ENCODE measurements at places on chromosomes 7 and 10.
A peak's percentile ranks its signal among the peaks of the same experiment; 100 is the strongest.

DNA sequence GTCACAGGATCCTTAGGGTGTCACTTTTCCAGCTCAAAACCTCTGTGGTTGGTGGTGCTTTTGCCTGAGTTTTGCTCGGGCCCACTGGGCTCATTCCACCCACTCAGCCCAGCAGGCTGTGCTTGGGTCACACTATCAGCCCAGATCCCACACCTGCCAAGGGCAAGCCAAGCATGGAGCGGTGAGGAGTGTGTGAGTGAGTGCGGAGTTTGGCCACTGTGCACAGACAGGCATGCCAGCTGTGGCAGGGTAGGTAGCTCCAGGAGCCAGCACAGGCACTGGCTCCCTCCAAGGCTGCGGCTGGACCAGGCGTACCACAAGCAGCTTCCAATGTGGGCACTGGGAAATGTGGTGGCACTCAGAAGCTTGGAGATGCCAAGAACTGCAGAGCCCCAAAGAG, 43.9 kb upstream of the TECTB start:
- DNase-seq: no peak

DNA sequence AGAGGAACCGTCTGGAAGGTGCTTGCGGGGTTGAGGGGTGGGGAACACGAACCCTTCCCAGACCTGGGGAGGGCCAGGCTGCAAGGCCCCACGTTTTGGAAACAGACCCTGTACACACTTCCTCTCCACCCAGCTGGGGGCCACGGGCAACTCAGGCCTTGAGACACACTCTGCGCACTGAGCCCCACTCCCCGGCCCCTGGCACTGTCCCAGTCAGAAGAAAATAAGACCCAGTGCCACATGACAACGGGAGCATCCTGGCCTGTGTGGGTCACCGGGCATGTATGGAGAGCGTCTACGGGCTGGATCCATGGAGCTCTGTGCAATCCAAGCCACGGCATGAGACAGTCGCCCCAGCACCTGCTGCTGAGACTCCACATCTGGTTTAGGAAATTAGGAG, 63.7 kb downstream of the CARD11 start:
- no peak for DNase-seq

DNA sequence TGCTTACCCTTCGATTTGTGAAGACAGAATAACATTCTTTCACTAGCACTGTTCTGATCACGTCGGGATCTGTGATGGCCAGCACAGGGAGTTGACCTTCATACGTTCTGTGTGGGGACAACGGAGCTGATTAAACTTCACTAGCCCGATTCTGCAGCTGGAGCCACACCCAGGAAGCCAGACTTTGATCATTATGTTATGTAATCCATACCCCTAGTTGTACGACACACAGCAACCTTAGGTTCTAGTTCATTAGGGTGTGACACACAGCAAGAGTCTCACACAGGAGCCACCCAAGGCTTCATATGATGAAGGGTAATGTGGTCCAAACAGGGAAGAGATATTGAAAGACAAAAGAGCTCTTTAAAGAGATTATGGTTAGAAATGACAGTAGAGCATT, 7.2 kb downstream of the CYP3A5 start:
- no peak for DNase-seq

GRCh38 chr7:139823959-139824521, 5.0 kb upstream of the TBXAS1 start:
- no peak for DNase-seq

GRCh38 chr10:6148908-6149307, 53.8 kb upstream of the PFKFB3 start:
- DNase-seq: no peak

DNA sequence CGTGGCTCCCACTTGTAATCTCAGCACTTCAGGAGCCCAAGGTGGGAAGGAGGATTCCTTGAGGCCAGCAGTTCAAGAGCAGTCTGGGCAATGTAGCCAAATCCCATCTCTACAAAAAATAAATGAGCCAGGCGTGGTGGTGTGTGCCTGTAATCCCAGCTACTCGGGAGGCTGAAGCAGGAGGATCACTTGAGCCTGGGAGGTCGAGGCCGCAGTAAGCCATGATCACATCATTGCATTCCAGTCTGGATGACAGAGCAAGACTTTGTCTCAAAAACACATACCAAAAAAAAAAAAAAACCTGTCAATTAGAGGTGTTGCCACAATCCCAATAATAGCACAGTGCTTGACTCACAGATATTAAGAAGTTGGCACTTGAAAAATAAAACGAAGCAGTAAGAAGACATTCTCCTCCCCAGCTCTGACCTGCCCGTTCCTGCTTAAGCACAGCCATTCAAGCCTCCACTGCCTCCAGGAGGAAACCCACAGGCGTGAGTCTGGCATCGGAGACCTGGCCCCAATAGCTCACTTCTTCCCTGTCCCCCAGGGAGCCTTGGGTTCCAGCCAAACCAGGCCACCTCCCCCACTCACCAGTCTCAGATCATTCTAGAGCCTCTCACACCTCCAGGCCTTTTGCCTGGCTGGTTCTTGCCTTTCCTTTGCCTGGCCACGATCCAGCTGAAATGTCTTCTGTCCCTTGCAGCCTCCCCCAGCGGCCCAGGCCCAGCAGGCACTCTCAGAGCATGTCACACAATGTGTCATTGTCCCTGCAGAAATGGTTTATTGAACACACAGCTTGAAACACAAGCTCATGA, 45.3 kb upstream of the GTF2I start:
- no peak for DNase-seq

DNA sequence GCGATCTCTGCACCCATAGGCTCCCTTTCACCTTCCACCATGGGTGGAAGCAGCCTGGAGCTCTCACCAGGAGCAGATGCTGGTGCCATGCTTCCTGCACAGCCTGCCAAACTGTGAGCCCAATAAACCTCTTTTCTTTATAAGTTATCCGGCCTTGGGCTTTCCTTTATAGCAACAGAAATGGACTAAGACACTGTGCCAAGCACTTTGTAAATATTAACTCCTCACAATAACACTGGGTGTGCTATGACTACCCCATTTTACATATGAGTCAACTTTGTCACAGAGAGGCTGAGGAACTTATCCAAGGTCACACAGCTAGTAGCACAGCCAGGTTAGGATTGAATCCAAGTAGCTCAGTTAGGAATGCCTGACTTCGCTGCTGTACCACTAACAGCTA, 79.7 kb upstream of the KCNMA1 start:
- DNase-seq: no peak

GRCh38 chr10:49186613-49187012, 1.6 kb downstream of the TMEM273 start:
- no peak for DNase-seq

- DNase-seq: no peak
These were observed 27.7 kb downstream of the PPP2R2D start for GRCh38 chr10:131928248-131929095.

- DNase-seq: peak; percentile 93
These were observed 89.9 kb downstream of the CDH23 start for GRCh38 chr10:71486484-71487114.

- no peak for DNase-seq
These were observed 90.2 kb upstream of the RAB18 start for GRCh38 chr10:27413831-27414348.

DNA sequence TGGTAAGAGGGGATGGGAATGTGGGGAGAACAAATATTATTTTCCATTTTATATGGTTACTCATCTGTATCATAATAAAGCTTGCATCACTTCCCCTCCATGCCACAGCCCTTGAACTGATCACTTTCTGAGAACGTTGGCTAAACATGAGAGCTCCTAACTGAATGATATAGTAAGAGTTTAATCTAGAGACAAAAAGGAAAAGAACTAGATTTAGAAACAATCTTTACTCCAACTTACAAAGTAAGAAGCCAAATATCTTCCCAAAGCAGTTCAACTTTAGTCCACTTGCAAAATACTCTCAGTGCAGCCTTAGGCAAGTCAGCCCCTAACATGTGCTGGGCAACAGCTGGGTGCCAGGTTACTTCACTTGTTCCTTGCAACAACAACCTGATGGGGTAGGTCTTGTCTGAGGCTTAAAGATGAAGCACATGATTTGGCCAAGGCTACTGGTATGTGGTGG, 20.3 kb downstream of the SMURF1 start:
- DNase-seq: no peak

DNA sequence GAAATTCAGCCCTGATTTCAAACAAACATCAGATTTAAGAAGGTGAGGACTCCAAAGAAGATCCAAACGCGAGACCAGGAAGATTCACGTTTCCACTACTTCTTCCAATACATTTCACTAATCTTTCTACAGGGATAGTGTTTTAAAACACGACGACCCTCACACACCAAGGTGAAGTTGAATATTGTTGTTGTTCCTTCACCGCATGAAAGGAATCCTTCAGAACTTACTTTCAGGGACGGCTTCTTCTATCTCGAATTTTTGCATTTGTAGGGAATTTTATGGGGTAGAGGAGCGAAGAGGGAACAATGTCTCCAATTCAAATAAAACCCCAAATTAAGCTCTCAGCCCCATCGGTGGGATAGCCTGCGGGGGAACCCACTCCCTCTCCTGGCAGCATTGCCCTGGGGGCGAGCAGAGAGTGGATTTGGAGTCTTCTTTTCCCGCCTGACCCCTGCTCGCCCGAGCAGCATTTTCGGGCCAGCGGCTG, 1.5 kb upstream of the GATA3 start:
- DNase-seq: no peak

- no peak for DNase-seq
These were observed 36.2 kb downstream of the AGAP4 start for GRCh38 chr10:45811075-45811474.

DNA sequence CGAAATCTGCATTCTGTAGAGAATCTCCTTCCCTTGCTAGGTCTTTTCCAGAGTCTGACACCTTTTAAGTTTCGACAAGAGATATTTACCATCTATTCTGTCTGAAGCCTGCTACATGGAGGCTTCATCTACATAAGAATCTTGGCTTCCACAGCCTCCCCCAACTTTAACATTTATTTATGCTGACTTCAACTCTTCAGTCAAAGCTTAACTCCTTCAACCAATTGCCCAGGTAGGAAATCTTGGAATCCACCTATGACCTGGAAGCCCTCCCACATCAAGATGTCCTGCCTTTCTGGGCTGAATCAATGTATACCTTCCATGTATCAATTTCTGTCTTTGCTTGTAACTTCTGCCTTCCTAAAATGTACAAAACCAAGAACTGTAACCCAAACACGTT, 54.7 kb downstream of the MINPP1 start:
- peak; percentile 9 for DNase-seq

GRCh38 chr7:135186261-135186540, 15.7 kb upstream of the CYREN start:
- DNase-seq: no peak

GRCh38 chr7:84484502-84485079, 290.0 kb upstream of the SEMA3A start:
- DNase-seq: no peak

- DNase-seq: no peak
These were observed 384.0 kb upstream of the ADARB2 start for GRCh38 chr10:2121315-2121714.

DNA sequence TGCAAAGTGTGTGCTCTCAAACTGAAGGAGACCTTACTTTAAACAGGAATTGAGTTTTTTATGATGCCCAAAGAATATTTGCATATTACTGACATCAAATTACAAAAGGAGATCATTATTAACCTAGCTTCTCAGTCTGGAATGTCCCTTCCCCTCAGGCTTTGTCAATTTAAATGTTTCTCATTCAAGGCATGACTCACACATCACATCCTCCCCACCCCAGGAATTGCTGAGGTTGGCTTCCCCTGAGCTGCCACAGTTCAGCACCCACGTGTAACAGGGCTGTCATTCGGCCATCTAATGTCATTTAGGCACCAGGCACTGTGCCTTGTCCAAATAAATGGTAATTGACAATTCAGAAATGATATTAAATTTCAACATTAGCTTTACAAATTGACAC, 305.9 kb upstream of the MGMT start:
- DNase-seq: no peak

DNA sequence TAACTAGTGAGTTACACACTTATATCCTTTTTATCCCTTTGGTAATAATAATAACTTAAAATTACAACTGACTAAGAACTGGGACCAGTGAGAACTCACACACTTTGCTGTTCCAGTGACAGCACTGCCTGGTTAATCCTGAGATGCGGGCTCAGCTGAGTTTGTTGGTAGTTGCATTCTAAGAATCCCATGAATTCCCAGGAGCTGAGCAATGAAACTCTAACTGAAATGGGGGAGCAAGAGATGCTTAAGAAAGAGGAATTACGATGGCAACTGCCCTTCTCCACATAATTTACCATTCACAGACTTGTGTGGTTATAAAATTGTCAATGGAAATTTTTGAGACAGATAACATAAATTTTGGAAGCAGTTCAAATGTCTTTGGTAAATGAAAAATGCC, 659.4 kb downstream of the MAGI2 start:
- no peak for DNase-seq

DNA sequence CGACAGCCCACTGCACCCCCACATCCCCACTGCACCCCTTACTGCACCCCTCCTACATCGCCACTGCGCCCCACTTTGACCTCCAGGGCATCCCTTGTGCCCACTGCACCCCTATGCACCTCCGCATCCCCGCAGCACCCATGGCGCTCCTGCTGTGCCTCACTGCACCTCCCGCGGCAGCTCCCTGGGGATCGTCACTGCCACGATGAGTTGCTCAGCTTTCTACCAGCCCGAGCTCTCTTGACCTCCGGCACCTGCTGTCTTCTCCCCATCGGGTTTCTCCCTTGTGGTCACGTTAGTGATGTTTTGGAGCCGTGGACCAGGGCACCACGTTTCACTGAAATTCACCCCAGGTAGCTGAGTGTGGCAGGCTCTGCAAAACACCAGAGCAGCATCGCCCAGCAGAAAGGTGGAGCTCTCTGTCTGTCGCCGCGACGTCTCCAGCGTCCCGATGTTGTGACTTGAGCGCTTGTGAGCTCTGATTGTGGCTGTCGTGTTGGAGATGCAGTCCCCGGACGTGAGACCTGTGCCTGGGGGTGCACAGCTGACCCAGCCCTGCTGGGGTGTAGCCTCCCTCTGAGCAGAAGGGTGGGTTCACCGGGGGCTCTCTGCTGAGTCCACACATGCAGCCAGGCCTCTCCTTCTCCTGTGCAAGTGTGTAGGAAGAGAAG, 147.7 kb downstream of the DNAJB6 start:
- no peak for DNase-seq

- no peak for DNase-seq
These were observed 191.1 kb upstream of the TCF7L2 start for GRCh38 chr10:112758961-112759360.

All from H1 (cell line).